ENCODE measurements at places on chromosomes 16 and 17. TPM values are rescaled to one million over a fixed set of nuclear protein-coding genes. Genes with fewer than 3 reads are reported as not detected.

HOXB5 gene
- total RNA-seq = 0.16 TPM

GPS1 gene
- total RNA-seq = 106 TPM

SAP30BP gene
- total RNA-seq = 100.0 TPM

ABCC11 gene
- not detected for total RNA-seq

P2RX5 gene
- total RNA-seq = 18.1 TPM

RASL10B gene
- total RNA-seq = not detected

SCGB1C2 gene
- not detected for total RNA-seq

ENPP7 gene
- 0.23 TPM for total RNA-seq

PTX4 gene
- not detected for total RNA-seq

CSF3 gene
- total RNA-seq = not detected

RPGRIP1L gene
- total RNA-seq = 5.6 TPM

QRICH2 gene
- 5.8 TPM for total RNA-seq

TEX19 gene
- 0.15 TPM for total RNA-seq

CLEC18B gene
- total RNA-seq = 0.59 TPM

- no peak for DNase-seq
- no peaks in the 10 kb centered on the region for H3K4me1 ChIP-seq
- no peak overlapping the region for H3K27ac ChIP-seq
Observed at GRCh38 chr16:56269281-56269680, 78.0 kb downstream of the GNAO1 start.

GRCh38 chr16:79493911-79494310, 106.6 kb downstream of the MAF start:
- H3K27ac ChIP-seq = no peak overlapping the region
- peaks cover 13% of the 10 kb centered on the region for H3K4me1 ChIP-seq
- no peak for DNase-seq
- no peak overlapping the region for H3K4me3 ChIP-seq
- no peaks in the 10 kb centered on the region for H3K36me3 ChIP-seq
- H3K27me3 ChIP-seq = peaks cover 12% of the 10 kb centered on the region

GRCh38 chr17:29412780-29413565, 22.8 kb downstream of the TAOK1 start:
- DNase-seq = no peak
- H3K4me1 ChIP-seq = peaks cover 12% of the 10 kb centered on the region
- no peak overlapping the region for H3K4me3 ChIP-seq

DNA sequence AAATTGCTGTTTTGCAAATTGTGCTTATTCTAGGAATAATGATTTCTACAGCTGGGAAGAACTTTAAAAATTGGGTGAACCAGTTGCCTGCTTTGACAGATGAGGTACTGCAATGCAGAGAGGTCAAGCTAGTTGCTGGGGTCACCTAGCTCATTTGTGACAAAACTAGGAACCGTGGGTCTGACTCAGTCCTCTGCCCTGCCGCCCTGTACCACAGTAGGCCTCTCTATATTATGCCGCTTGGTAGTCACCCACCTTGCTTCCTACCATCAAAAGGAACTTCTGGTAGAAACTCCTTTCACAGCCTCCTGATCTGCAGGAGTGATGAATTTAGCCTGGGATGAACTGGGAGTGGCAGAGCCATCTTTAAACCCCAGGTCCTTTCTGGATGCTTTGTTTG, 105.7 kb downstream of the PITPNC1 start:
- H3K4me3 ChIP-seq = no peak overlapping the region
- peaks cover 72% of the 10 kb centered on the region for H3K4me1 ChIP-seq
- H3K36me3 ChIP-seq = no peaks in the 10 kb centered on the region
- DNase-seq = no peak
- H3K27me3 ChIP-seq = no peaks in the 10 kb centered on the region

- no peak overlapping the region for H3K4me3 ChIP-seq
- peaks cover 13% of the 10 kb centered on the region for H3K36me3 ChIP-seq
Observed at GRCh38 chr17:32586666-32587065, 99.9 kb downstream of the CDK5R1 start.

DNA sequence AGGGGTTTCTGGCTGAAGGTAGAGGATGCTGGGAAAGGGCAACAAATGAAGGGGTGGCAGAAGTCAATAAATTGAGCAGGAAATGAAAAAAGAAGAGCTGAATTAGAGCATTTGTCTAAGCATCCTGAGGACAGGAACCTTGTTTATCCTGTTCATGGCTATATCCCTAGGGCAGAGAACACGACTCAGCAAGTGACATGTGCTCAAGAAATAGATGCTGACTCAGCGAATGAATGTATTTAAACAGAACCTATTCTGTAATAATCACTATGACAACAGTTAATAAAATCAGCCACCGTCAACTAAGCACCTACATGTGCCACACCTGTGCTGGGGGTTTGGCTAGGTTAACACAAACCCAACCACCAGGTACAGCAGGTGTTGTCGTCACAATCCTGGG, 80.3 kb downstream of the CDK5R1 start:
- DNase-seq = no peak
- no peak overlapping the region for H3K4me3 ChIP-seq
- peaks cover 31% of the 10 kb centered on the region for H3K4me1 ChIP-seq

GRCh38 chr16:1109648-1110047, 13.6 kb upstream of the C1QTNF8 start:
- no peak overlapping the region for H3K4me3 ChIP-seq
- H3K27ac ChIP-seq = no peak overlapping the region
- no peaks in the 10 kb centered on the region for H3K36me3 ChIP-seq
- no peak for DNase-seq
- no peaks in the 10 kb centered on the region for H3K4me1 ChIP-seq

DNA sequence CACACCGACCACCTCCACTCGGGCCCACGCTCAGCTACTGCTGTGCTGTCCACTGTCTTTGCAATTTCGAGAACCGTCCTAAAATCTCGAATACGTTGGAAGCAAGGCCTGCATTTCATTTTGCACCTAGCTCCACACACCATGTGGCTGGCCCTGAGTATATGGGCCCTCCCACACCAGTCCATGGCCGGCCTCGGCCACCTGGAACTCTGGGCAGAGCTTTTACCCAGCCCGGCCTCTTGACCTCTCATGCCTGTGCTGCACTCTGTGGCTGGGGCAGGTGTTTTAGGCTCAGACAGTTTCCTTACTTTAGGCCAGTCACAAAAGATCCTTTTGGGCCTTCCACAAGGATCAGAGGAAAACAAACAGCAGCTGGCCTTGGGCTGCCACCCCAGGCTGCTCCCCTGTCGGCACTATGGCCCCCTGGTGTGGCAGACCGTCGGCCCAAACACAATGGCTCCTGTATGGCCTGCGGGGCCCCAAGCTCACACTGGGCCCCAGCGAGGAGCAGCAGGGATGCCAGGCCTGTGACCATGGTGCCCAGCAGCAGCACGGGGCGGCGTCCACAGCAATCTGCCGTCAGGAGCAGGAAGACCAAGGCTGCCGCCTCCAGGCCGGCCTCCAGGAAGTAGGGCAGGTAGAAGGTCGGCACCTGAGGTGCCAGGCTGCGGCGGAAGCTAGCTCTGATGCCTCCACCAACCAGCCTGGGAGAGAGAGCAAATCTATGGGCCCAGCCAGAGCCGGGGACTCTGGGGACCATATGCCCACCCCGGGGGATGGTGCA, 2.5 kb downstream of the SLC22A31 start:
- no peak overlapping the region for H3K4me3 ChIP-seq
- H3K27ac ChIP-seq = no peak overlapping the region
- peaks cover 3% of the 10 kb centered on the region for H3K4me1 ChIP-seq

DNA sequence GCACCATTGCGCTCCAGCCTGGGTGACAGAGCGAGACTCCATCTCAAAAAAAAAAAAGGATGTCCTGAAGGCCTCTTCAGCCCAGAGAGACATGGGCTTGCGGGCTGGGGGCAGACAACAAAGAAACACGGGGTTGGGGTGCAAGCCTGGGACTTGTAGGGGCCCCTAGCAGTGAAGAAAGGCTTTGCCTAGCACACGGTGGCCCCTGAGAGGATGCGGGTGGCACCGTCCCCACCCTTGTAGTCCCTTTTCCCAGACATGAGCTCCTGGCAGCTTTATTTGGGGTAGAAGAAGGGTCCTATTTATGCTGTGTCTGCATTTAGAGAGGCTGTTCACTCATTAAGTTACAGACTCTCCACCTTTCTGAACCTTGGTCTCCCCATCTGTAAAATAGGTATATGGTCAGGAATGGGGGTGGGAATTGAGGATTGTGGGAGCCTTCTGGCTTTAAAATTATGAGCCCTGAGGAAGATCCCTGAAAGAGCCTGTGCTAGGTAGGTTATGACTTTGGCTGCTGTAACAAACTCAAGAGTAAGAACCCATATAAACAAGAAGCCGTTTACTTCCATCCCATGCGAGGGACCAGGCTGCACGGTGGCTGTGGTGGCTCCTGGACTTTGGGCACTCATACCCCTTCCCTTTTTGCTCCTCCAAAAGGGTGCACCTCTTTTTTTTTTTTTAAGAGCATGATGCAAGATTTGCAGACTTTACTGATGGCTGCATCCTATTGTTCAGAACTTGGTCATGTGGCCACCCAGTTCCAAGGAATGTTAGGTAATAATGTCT, 20.6 kb upstream of the ADGRG1 start:
- H3K4me1 ChIP-seq = peaks cover 83% of the 10 kb centered on the region
- peaks cover 4% of the 10 kb centered on the region for H3K36me3 ChIP-seq
- H3K4me3 ChIP-seq = no peak overlapping the region
- no peaks in the 10 kb centered on the region for H3K27me3 ChIP-seq

GRCh38 chr17:63450551-63450950, 4.4 kb upstream of the CYB561 start:
- no peaks in the 10 kb centered on the region for H3K27me3 ChIP-seq
- DNase-seq = no peak
- no peaks in the 10 kb centered on the region for H3K36me3 ChIP-seq
- H3K27ac ChIP-seq = no peak overlapping the region

DNA sequence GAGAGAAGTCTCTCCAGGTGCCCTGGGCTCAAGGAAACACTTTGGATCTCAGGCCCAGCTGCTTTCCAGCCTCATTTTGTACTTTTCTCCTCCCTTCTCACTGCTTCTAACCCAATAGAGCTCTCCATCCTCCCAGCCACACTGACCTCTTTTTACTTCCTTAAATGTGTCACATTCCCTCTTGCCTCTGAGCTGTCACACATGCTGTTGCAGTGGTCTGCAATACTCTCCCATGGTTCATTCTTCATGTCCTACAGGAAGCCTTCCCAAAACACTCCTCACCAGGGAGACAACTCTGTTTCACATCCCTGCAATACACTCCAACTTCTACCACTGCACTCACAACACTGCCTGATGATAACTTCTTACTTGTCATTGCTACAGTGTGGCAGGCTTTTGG, 242.1 kb upstream of the DYNLRB2 start:
- peaks cover 3% of the 10 kb centered on the region for H3K27me3 ChIP-seq
- no peak overlapping the region for H3K27ac ChIP-seq
- H3K36me3 ChIP-seq = no peaks in the 10 kb centered on the region
- H3K4me1 ChIP-seq = no peaks in the 10 kb centered on the region

- peaks cover 11% of the 10 kb centered on the region for H3K27me3 ChIP-seq
- H3K4me1 ChIP-seq = no peaks in the 10 kb centered on the region
- no peak overlapping the region for H3K4me3 ChIP-seq
Observed at GRCh38 chr17:14268264-14268663, 31.6 kb upstream of the CDRT15 start.
